ENCODE measurements at places on chromosomes 7 and 10.

GRCh38 chr7:44114586-44115310 is 8.6 kb downstream of the POLD2 start:
- no peak for DNase-seq

GRCh38 chr7:51025668-51026067 is 243.0 kb upstream of the GRB10 start:
- DNase-seq: peak; percentile 9

- DNase-seq: no peak
Measured at GRCh38 chr7:81159402-81159801, 240.6 kb upstream of the SEMA3C start.

GRCh38 chr10:14889318-14889717 is 10.7 kb downstream of the SUV39H2 start:
- no peak for DNase-seq

DNA sequence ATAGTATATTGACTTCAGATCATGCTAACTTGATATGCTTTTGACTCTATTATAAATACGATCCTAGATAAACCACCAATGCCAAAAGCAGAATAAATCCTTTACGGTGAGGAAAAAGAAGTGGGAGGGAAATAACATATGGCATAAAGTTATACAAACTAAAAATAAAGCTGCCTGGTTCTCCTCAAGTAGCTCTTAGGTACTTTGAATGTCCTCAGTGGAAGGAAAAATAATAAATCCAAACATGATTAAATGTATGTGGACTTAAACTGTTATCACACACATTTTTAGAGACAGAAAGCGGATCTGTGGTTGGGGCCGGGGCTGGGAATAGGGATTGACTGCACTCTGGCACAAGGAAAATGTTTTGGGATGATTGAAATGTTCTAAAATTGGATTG is 23.6 kb downstream of the EEPD1 start:
- DNase-seq: no peak

GRCh38 chr10:17731331-17732020 is 20.5 kb upstream of the TMEM236 start:
- DNase-seq: no peak

- DNase-seq: no peak
Measured at GRCh38 chr10:97543025-97543546, 29.5 kb upstream of the ANKRD2 start.

DNA sequence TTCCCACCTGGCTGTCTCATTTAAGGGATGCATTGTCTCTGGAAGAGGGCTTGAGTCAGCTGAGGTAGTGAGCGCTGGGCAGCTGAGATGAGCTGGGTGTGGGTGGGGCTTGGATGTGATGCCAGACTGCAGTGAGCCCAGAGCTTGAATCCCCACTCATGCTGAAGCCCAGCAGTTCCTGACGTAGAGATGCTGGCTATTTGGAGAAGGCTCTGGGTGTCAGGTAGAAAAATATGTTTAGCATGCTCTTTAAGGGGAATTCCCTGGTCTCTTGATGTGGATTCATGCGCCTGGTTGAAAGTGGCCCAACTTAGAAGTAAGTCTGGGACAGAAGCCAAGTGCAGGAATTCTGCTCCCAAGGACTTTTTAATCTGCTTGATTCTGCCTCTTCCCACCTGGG is 241.5 kb upstream of the IGFBP3 start:
- no peak for DNase-seq

GRCh38 chr10:6200734-6201515 is 1.8 kb upstream of the PFKFB3 start:
- no peak for DNase-seq
